Right ventricle myocardium inferior (tissue), 1 donor: ENCODE measurements at places on chromosomes 3 and 15.

DNA sequence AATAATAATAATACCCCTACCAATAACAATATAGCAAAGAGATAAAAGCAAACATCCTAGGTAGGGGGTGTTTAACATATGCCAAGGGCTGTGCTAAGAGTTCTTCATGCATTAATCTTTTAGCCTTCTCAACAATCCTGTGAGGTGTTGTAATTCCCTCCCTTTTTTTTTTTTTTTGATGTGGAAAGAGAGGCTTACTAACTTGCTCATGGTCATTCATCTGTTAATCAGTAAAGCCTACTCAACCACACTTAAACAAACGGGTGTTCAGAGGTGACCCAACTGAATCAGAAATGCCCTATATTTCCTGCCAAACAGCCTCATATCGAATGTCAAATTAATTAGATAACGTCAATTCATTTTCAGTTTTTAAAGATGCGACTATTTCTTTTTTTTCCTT is 232.1 kb downstream of the CTNNB1 start:
- DNase-seq, result no peak

DNA sequence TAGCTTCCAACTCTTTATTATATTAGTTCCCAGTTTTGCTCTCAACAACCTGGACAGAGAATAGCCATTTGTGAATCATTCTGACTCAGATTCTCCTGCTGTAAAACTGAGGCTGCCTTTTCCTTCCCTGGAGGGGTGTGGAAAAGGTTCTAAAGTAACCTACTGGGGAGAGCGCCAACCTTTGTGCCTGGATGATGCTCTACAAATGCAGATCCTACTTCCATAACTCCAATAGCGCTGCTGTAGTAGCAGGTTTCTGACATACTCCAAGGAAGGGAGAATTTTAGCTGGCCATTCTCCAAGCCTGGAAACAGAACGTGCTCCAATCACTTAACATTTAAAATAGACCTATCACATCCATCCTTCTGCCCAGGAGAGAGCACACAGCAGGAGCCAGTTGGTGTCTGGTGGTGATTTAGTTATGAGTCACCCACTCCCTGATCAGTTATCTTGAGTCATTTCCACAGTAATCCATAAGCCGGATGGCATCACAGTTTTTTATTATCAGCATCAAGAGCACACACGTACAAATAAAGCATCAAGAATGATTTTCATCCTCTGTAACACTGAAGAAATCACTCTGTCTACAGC is 38.3 kb downstream of the MYH15 start:
- no peak for DNase-seq

- no peak for DNase-seq
Observed at GRCh38 chr3:150968341-150969035, 4.0 kb downstream of the CLRN1 start.

DNA sequence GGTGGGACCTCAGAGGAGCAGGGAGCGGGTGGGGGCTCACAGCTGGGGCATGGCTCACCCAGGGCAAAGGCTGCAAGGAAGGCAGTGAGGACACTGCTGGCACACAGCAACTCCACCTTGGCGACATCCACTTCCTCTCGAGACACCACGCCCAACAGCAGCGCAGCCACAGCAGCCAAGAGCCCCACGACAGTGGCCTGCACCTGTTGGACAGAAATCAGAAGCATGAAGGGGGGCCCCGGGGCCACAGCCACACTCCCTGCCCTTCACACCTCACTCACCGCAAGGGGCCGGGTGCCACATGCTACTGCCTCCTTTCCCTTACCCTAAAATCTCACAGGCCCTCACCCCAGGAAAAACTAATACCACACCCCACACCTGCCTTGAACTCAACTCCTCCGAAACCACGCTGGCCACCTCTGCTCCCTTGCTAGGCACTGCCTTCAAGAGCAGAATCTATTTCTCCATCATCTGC is 57.3 kb downstream of the ROPN1B start:
- DNase-seq, result peak; percentile 32

GRCh38 chr15:70023769-70024491 is 73.8 kb downstream of the TLE3 start:
- no peak for DNase-seq

DNA sequence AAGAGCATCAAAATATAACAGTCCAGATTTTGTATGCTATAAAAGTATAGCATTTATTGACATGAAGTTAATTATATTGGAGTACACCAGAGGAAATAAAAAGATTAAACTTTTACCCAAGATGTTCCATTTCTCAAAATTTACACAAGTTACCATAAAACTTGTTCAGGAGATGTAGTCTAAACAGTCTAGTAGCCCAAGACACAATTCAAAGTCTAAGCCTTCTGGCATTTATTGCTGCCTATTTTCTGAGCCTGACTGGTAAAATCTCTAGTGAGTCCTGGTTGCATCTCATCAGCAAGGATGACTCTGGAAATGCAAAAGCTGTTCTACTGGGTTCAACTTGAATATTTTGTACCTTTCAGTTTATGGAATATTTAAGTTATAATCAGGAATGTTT is 468.7 kb downstream of the PDCD6IP start:
- DNase-seq, result no peak

- DNase-seq, result no peak
Observed at GRCh38 chr3:101950510-101950909, 101.2 kb downstream of the NFKBIZ start.
